ENCODE measurements at places on chromosomes 7 and 10. TPM values are rescaled to one million over a fixed set of nuclear protein-coding genes. Genes with fewer than 3 reads are reported as not detected.

The EMX2 gene
- total RNA-seq: 1.5 TPM

The CYP2E1 gene
- 0.18 TPM for total RNA-seq

The MYL10 gene
- not detected for total RNA-seq

The DLD gene
- total RNA-seq: 75.2 TPM

The CFTR gene
- total RNA-seq: not detected

The VDAC2 gene
- total RNA-seq: 234 TPM

The CDK1 gene
- 88.8 TPM for total RNA-seq

The C10orf143 gene
- total RNA-seq: 1.1 TPM

The SEMA3A gene
- total RNA-seq: 4.6 TPM

The RPP38 gene
- 27.8 TPM for total RNA-seq

The EFCAB10 gene
- total RNA-seq: 0.31 TPM

The NPSR1 gene
- not detected for total RNA-seq

The C10orf67 gene
- 0.11 TPM for total RNA-seq

The FAM25A gene
- not detected for total RNA-seq

The PDSS1 gene
- 18.0 TPM for total RNA-seq

The NKX2-3 gene
- not detected for total RNA-seq

The CYP3A5 gene
- 1.1 TPM for total RNA-seq

The BTBD16 gene
- total RNA-seq: 0.53 TPM

The ARHGEF35 gene
- total RNA-seq: 13.7 TPM

The STEAP4 gene
- total RNA-seq: 0.03 TPM

The GIMAP6 gene
- not detected for total RNA-seq

The LIPM gene
- total RNA-seq: 0.11 TPM

The PRPS1L1 gene
- total RNA-seq: not detected

The GOT1 gene
- total RNA-seq: 38.5 TPM

The IQUB gene
- total RNA-seq: 0.04 TPM

The HMX3 gene
- total RNA-seq: not detected

The LIPA gene
- total RNA-seq: 63.5 TPM

The ADAM8 gene
- total RNA-seq: 137 TPM

The FAM13C gene
- 0.65 TPM for total RNA-seq

The TDRD1 gene
- not detected for total RNA-seq

The TMEM229A gene
- total RNA-seq: not detected

The SMKR1 gene
- 0.48 TPM for total RNA-seq

The PAPSS2 gene
- 2.3 TPM for total RNA-seq

The STEAP2 gene
- total RNA-seq: 6.1 TPM

The TPK1 gene
- 1.3 TPM for total RNA-seq

The FAM25C gene
- 0.92 TPM for total RNA-seq

The GIMAP1 gene
- not detected for total RNA-seq

The PLAC9 gene
- not detected for total RNA-seq

The SOSTDC1 gene
- total RNA-seq: 0.07 TPM

The NUDT13 gene
- total RNA-seq: 1.2 TPM

The C7orf57 gene
- 0.28 TPM for total RNA-seq

The PRSS37 gene
- not detected for total RNA-seq

The PIK3CG gene
- total RNA-seq: not detected

The GDF2 gene
- not detected for total RNA-seq

The ZFYVE27 gene
- 15.3 TPM for total RNA-seq

The VSTM2A gene
- total RNA-seq: not detected

The TMEM72 gene
- not detected for total RNA-seq

The CALN1 gene
- not detected for total RNA-seq

The STAG3 gene
- total RNA-seq: 0.34 TPM

The C10orf95 gene
- total RNA-seq: 0.48 TPM

The PAX2 gene
- not detected for total RNA-seq
